ENCODE measurements at places on chromosomes 2 and 18.
A peak's percentile ranks its signal among the peaks of the same experiment; 100 is the strongest.

GRCh38 chr2:133130548-133131246 lies 437.6 kb downstream of the NCKAP5 start:
- DNase-seq = peak; percentile 20

DNA sequence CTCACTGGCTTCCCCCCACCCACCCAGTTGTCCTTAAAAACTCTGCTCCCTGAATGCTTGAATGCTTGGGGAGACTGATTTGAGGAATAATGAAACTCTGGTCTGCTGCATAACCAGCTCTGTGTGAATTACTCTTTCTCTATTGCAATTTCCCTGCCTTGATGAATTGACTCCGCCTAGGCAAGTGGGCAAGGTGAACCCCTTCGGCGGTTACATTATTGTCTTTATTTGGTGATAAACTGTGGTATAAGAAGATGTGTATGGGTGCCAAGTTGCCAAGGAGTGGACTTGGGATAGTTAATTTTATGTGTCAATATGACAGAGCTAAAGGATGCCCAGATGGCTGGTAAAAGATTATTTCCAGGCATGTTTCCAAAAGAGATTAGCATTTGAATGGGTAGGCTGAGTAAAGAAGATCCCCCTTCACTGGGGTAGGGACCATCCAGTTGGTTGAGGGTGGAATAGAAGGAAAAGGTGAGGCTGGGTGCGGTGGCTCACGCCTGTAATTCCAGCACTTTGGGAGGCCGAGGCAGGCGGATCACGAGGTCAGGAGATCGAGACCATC lies 98.5 kb upstream of the HAAO start:
- DNase-seq = no peak

GRCh38 chr2:74847070-74847858 lies 13.3 kb downstream of the HK2 start:
- peak; percentile 83 for DNase-seq

GRCh38 chr18:13191779-13192178 lies 26.8 kb upstream of the LDLRAD4 start:
- no peak for DNase-seq

DNA sequence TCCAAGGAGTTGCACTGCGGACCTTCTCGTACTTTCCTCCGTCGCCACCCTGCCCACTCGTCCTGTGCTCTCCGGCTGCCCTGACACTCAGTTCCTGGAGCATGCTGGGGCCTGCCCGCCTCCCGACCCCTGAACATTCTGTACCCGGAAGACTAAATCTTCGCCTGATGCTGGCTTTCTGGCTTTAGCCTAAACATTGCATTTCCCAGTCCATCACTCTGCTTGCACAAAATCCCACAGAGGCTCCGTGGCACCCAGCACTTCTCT lies 550 bp upstream of the SFXN5 start:
- DNase-seq = peak; percentile 34

- DNase-seq = no peak
Observed at GRCh38 chr2:61721382-61721781, 132.5 kb downstream of the FAM161A start.

- peak; percentile 46 for DNase-seq
Observed at GRCh38 chr2:133312038-133312729, 256.1 kb downstream of the NCKAP5 start.

GRCh38 chr18:8705961-8706790 lies 820 bp downstream of the MTCL1 start:
- DNase-seq = peak; percentile 35

- no peak for DNase-seq
Observed at GRCh38 chr2:220040346-220040745, 412.9 kb downstream of the SLC4A3 start.

DNA sequence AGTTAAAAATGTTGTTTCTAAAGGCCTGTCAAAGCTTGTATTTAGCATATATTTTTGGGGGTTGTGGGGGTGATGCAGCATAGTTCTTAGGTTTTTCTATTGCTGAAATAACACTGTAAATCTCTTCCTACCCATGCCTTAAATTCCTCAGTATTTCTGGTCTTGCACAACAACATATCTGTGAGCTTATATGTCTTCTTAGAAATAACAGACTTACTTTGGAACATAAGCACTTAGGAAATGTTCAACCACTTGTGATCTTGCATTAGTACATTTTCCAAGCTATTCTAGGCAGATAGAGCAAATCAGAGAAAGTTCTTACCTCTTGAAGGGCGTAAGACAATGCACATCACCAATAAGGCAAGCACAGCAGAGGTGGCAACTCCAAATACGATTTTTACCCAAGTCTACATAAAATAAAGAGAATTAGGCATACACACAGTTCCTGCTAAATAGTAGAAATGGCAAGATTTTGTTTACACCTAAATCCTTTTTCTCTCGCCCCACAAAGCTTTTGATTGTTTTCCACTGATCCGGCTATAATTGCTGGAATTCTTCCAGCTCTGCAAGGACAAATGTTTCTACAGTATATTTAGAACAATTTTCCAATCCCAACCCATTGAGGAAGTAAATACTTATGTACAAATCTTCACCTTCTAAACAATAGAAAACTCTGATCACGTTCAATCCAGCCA lies 512 bp downstream of the FAP start:
- DNase-seq = peak; percentile 64

DNA sequence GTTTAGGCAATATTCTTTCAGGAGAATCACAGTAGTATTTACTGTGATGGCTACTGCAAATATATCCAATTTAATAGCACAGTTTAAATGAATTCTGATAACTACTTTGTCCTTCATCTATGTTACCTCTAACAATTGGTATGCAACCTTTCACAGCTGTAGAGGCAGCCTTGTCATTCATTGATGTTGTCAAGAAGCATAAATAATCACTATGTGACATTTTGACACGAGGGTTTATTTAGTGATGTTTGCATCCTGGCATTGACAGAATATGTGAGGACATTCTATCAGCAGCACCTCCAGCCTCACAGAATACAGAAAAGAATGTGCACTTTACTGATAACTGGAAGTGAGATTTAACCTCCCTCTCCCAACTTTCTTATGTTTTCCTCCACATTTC lies 9.3 kb upstream of the KCNJ3 start:
- no peak for DNase-seq

- peak; percentile 18 for DNase-seq
Observed at GRCh38 chr18:67694787-67695186, 178.3 kb upstream of the DSEL start.

GRCh38 chr2:148052687-148053086 lies 31.8 kb downstream of the MBD5 start:
- no peak for DNase-seq

GRCh38 chr18:13295894-13296293 lies 77.3 kb downstream of the LDLRAD4 start:
- no peak for DNase-seq

- DNase-seq = no peak
Observed at GRCh38 chr18:53756610-53756972, 467.9 kb downstream of the MBD2 start.

DNA sequence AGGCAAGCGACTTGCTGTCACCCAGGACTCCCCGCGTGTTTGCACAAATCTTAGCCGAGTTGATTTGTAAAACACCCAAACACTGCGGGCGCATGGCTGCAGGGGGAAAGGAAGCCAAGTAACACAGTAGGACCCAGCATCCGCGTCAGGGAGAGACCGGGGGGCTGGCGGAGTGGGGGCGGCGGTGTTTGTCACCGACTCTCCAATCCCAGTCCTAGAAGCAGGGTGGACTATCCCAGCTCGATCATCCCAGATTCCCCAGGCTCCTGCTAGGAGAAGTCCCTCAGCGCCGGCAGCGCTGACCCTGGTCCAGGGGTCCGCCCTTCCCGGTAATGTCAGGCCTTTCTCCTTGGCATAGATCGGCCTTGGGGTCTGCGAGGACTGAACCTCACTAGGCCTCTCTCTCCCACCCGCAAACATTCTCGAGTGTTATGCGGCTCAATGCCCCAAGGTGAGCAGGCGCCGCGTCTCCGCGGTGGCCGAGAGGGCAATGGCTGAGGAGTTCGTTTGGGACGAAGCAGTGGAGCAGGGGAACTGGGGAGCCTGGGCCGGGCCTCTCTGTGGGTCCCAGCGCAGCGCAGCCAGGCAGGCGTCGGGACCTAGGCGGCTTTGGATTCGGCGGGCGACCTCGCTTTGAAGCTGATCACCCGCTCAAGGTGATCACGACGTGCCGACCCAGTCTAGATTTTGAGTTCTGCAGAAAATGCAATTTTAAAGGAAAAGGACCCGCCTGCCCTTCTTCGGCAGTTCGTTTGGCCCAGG lies 1.5 kb upstream of the GDF7 start:
- DNase-seq = no peak

GRCh38 chr2:54641988-54642387 lies 81.5 kb upstream of the EML6 start:
- no peak for DNase-seq

- no peak for DNase-seq
Observed at GRCh38 chr2:222490131-222490530, 65.8 kb downstream of the SGPP2 start.

- DNase-seq = no peak
Observed at GRCh38 chr2:182049372-182050148, 63.9 kb downstream of the PPP1R1C start.

DNA sequence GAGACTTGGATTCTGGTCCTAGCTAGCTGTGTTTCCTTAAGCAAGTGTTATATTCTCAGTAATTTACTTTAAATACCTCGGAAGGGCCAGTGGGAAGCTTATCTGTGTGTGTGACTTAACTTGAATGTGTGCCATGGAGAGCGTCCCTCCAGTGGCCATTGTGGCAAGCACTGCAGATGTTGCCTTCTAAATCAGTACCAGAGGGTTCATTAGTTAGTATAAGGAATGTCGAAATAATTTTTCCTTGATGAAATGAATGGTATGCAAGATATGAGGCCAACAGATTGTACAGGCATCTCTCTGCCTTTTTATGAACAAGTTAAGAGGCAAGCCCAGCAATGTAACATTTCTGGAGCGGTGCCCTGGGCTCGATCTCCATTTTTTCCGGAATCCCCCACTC lies 52.0 kb downstream of the FBXO36 start:
- DNase-seq = peak; percentile 15

GRCh38 chr2:12592296-12592695 lies 124.4 kb upstream of the TRIB2 start:
- DNase-seq = no peak

GRCh38 chr18:46224181-46224775 lies 120.1 kb downstream of the HAUS1 start:
- no peak for DNase-seq

- no peak for DNase-seq
Observed at GRCh38 chr18:59520562-59521355, 161.7 kb upstream of the LMAN1 start.

GRCh38 chr2:106108351-106108750 lies 85.8 kb downstream of the UXS1 start:
- peak; percentile 38 for DNase-seq

GRCh38 chr2:38632980-38633379 lies 30.3 kb upstream of the HNRNPLL start:
- DNase-seq = no peak

- no peak for DNase-seq
Observed at GRCh38 chr2:36655453-36655852, 41.1 kb upstream of the VIT start.

- no peak for DNase-seq
Observed at GRCh38 chr2:155125585-155126230, 427.2 kb downstream of the KCNJ3 start.

DNA sequence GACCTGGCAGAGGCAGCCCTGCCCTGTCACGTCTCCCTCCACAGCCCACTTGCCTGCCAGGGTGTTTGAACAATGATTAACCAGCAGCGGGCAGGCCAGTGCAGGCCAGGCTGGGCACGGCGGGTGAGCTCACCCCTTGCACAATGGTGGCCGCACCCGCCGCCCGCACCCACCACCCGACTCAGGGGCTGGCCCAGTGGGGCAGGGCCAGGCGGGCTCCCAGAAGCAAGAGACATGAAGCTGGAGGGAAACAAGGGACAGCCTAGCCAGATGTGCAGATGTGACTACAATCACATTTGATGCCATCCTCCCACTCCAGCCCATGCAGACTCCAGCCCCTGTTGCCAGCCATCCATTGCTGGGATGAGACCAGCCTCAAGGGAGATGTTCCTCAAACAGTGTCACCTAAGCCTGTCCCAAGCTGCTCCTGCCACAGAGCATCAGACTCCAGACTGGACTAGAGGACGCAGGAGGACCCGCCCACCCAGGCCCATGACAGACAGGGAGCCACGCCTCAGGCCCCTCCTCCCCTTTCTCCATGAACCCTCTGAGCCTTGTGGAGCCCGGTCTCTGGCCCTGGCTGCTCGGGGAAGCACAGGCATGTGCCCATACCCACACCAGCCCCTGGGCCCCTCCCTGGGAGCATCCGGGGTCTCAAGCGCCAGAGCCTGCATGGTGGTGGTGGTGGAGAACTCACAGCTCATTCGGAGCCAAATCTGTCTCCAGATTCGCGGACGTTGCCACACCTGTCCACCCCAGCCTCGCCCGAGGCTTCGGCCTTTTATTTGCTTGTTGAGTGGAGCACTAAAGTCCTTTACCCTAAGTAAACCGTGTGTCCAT lies 45.0 kb downstream of the SDC1 start:
- peak; percentile 99 for DNase-seq

GRCh38 chr2:68396093-68396492 lies 31.0 kb downstream of the PLEK start:
- DNase-seq = no peak

GRCh38 chr18:79337620-79338019 lies 58.1 kb upstream of the NFATC1 start:
- DNase-seq = no peak

GRCh38 chr2:75592030-75592429 lies 31.3 kb upstream of the EVA1A start:
- DNase-seq = peak; percentile 97

GRCh38 chr2:217398860-217399259 lies 539.0 kb upstream of the TNP1 start:
- DNase-seq = no peak

DNA sequence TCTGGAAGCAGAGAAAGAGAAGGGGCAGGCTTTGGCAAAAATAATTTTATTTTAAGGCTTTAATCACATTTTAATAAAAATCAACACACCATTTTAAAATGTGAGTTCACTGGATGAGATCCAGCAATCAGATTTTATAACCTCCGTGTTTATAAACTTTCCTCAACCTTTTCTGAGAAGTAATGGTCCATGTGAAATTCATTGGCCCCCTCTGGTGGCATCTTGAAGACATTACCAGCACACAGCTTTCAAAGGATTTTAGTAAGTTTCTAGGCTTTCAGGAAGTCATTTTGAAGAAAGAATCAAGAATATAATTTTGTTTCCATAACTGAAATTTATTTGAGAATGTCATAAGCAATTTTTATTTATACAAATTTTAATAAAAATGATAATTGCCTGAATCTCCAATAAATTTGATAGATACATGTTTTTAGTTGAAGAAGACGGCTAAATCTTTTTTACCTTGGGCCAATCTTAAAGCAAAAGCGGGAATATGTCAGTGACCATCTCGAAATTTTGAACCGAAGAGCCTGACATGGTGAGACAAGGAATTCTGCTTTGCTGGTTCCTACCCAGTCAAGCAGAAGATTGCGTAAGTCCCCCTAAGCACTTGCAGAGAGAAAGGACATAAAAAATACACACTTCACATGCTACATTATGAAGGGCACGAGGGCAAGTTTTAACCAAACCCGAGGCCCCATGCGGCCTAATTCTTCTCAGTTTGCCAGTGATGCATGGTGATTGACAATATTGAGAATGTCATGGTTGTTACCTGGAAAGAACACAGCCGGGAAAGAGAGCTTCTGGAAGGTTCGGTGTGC lies 128.4 kb upstream of the CBLN2 start:
- DNase-seq = peak; percentile 52

GRCh38 chr18:49565612-49566011 lies 3.8 kb downstream of the LIPG start:
- DNase-seq = no peak

GRCh38 chr18:74518456-74519295 lies 15.6 kb upstream of the CNDP1 start:
- no peak for DNase-seq

All from epithelial cell of esophagus (primary cell).